ENCODE measurements at places on chromosomes 6 and 20.

DNA sequence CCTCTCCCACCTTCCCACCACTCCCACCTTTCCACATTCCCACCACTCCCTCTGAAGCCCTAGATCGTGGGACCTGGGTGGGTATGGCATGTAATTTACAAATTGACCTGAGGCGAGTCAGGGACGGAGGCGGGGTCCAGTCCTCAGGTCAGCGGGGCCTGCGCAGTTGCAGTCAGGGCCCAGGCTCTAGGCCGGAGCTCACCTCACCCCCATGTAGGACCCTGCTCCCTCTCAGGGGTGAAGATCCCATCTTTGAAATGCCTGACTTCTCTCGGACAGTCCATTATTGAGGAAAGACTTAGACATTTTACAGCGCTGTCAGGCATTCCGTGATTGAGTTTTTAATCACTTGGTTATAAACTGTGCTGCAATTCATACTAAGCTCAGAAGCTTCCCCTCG lies 10.5 kb downstream of the THBS2 start:
- no peak for DNase-seq

DNA sequence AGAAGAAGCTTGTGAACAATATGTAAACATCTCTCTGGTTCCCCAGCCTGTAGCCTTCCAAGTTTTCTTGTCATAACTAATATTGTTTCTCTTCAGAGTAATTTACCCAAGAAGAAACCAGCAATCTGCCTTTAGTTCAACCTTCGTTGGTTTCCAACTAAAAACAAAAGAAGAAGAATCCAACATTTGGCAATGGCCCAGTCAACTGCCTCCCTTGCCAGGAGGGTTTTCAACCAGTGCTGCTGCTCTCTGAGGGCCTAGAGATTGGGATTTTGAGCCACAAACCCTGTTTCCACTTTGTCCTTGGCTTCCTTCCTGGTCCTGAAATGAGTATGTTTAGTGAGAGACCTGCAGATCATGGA lies 395.8 kb upstream of the CNR1 start:
- no peak for DNase-seq

GRCh38 chr6:19035461-19036195 lies 648.5 kb downstream of the RNF144B start:
- DNase-seq = no peak

DNA sequence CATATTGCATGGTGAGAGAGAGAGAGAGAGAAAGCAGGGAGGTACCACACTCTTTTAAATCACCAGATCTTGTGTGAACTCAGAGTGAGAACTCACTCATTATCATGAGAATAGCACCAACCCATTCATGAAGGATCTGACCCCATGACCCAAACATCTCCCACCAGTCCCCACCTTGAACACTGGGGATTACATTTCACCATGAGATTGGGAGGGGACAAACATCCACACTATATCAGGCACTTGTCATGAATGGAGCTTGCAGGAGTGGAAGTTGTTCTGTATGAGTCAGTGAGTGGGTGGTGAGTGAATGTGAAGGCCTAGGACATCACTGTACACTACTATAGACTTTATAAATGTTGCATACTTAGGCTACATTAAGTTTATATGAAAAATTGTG lies 47.7 kb upstream of the RNF182 start:
- no peak for DNase-seq

GRCh38 chr6:74879234-74879633 lies 326.6 kb downstream of the COL12A1 start:
- DNase-seq = no peak

- no peak for DNase-seq
These were observed 19.3 kb upstream of the SCML4 start for GRCh38 chr6:107843400-107843799.

DNA sequence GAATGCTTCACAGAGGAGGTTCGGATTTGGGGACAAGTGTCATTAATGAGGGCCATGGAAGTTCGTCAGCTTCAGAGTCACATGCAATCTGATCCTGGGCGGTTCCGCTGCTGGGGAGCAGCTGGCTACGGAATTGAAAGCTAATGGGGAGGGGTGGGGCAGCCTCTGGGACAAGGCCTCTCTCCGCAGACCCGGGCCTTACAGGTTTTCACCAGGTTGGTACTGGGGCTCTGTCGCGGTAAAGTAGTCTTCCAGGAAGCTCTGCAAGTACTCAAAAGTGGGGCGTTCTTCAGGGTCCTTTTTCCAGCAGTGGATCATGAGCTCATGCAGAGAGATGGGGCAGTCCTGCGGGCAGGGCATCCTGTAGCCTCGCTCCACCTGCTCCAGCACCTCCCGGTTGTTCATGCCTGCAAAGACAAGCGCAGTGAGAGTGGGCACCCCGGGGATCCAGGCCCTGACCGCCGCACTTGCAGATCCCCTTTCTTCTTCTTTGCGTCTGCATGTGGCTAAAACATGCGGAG lies 55.9 kb upstream of the TRAF3IP2 start:
- DNase-seq = no peak

DNA sequence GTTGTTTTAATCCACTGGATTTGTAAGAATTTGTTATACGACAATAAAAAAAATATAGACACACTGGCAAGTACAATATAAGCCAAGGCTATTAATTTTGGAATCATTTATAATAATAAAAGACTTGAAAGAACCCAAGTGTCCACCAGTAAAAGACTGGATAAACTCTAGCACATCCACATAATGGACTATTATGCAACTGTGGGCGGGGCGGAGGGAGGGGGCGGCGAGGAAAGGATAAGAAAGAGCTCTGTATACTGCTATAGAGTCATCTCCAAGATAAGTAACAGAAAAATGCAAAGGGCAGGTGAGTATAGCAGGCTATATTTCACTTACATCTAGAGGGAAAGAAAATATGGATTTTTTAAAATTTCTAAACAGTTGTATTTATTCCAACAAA lies 123.3 kb downstream of the TBC1D32 start:
- DNase-seq = no peak

- no peak for DNase-seq
These were observed 108.6 kb downstream of the FIG4 start for GRCh38 chr6:109799664-109800063.

DNA sequence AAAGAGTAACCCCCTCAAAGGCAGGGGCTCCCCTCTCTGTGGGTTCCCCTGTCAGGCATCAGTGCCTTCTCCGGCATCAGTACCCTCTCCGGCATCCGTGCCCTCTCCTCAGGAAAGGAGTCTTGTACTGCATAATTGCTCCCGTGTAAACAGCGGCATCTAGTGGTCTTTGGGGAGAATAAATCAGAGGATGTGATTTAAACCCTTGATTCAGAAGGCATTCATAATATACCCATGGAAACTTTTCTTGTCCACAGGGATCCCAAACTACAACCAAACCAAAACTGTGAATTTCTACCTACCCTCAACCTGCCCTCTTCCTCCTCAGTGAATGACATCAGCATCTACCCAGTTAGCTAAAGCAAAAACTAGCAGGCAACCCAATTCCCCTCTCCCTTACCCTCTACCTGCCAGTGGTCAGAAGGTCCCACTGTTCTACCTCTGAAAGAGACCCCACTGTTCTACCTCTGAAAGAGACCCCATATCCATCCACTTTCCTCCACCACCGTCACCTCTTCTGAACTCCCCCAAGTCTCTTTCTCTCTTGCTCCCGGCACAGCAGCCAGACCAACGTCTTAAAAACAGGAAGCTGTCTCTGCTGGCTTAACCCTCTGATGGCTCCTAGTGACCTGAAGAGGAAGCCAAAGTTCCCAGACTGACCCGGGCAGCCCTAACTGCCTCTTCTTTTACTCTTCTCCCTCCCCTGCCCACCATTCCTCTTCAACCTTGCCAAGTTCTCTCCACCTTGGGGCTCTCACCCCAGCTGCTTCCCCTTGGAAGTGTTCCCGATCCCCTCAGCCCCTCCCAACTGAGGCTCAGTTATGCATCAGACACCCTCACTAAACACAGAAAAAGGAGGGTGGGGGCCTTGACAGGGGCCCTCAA lies 27.2 kb downstream of the UBE2V1 start:
- DNase-seq = no peak

Measured in stimulated activated CD8-positive, alpha-beta memory T cell treated with anti-CD3 and anti-CD28 coated beads, Interleukin-15, amount 100 ng/mL, for 24 hours (primary cell).